ENCODE measurements at places on chromosomes 11 and 22. TPM values are rescaled to one million over a fixed set of nuclear protein-coding genes. Genes with fewer than 3 reads are reported as not detected.
A peak's percentile ranks its signal among the peaks of the same experiment; 100 is the strongest.

- no peaks in the 10 kb centered on the region for H3K4me1 ChIP-seq
- no peaks in the 10 kb centered on the region for H3K27me3 ChIP-seq
- H3K27ac ChIP-seq: no peak overlapping the region
- no peak for DNase-seq
Observed at GRCh38 chr22:41779929-41780505, 20.5 kb upstream of the CCDC134 start.

DNA sequence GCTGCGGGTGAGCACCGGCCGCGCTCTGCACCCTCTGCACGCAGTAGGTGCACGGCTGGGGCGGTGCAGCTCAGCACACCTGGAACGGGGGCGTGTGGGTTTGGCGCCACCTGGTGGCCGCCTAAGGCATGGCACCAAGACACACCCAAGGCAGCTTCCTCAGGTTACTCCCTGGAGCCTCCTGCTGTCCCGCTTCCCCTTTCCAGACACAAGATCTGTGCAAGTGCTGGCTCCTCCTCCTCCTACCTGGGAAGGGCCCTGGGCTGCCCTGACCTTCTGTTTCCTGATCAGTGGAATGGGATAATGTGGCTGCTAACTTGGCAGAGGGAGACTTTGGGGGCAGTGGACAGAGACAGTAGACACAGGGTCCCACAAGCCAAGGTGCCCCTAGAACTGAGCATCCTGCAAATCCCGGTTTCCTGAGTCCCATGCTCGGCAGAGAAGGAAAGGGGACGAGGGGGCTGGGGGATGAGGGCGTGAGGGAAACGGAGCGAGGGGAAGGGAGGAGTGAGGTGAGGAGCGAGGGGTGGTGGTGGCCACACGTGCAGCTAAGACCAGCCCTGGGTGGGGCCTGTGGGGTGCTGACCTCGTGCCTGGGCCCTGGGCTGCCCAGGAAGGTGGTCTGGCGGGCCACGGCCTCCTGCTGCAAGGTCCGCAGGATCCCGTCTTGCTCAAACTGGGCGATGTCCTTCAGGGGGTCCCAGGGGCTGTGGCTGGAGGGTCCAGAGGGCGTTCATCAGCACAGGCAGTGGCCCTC is 34.8 kb upstream of the CARS1 start:
- H3K4me1 ChIP-seq: peaks cover 15% of the 10 kb centered on the region
- H3K27ac ChIP-seq: no peak overlapping the region
- peak; percentile 57 for DNase-seq
- peaks cover 23% of the 10 kb centered on the region for H3K36me3 ChIP-seq
- H3K4me3 ChIP-seq: no peak overlapping the region

DNA sequence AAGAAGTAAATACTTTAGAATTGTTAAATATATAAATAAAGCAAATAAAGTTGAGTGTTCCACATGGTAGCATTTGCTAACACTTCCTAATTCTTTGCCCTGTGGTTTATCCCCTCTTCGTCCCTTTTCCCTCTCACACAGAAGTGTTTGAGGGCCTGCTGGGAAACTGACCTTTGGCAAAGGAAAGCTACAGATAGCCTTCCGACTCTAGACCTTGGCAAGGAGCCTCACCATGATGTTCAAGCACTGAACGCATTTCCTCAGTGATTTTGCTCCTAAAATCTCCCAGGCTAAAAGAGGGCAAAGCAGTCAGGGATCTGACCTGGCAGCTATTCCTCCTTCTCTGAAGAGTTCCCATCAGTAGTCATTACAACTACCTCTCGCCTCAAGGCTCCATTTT is 52.5 kb upstream of the HORMAD2 start:
- H3K27me3 ChIP-seq: no peaks in the 10 kb centered on the region
- no peak overlapping the region for H3K4me3 ChIP-seq
- peaks cover 60% of the 10 kb centered on the region for H3K36me3 ChIP-seq
- DNase-seq: no peak
- no peak overlapping the region for H3K27ac ChIP-seq

DNA sequence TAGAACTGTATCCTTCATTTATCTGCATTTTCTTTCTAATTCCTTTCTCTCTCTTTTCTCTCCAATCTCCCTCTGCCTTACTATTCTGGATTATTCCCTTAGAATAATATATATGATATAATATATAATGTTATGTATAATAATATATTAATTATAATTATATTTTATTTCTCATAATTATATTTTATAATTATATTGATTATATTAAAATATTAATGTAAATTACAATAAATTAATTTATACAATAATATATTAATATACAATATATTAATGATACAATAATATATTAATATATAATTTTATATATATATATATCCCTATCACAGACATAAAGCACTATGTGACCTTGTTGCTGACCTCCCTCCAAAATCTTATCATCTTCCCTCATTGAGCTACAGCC is 661.3 kb upstream of the CHORDC1 start:
- H3K27ac ChIP-seq: no peak overlapping the region
- no peak overlapping the region for H3K4me3 ChIP-seq
- H3K27me3 ChIP-seq: no peaks in the 10 kb centered on the region
- H3K36me3 ChIP-seq: no peaks in the 10 kb centered on the region
- H3K4me1 ChIP-seq: no peaks in the 10 kb centered on the region
- no peak for DNase-seq

DNA sequence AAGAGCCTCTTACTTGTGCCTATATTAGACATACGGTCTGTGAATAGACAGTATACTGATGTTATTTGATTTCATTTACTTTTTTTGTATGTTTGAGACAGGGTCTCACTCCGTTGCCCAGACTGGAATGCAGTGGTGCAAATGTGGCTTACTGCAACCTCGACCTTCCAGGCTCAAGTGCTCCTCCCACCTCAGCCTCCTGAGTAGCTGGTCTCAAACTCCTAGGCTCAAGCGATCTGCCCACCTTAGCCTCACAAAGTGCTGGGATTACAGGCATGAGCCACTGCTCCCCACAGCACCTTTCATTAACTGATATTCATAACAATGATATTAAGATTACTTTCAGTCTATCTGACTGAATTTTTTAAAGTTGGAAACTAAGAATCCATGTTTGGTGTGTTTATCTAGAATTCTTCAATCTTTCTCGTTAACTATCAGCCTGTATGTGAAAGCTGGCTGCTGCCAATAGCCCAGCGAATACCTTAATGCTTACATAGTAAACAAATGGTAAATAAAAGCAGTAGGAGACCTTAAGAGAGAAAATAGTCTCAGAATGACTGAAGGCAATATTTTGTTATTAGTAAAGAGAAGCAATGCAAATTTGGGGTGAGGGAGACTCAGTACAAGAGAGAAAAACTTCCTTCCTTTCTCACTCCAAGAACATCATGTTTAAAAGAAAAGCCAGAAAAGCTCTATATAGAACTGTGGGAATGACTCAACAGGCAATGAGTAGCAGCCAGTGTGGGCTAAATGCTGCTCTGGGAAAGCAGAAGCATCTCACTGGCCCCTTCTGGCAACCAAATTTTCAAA is 101.9 kb downstream of the MRTFA start:
- no peaks in the 10 kb centered on the region for H3K36me3 ChIP-seq
- H3K27me3 ChIP-seq: no peaks in the 10 kb centered on the region

GRCh38 chr11:2799881-2800654 is 85.5 kb downstream of the CDKN1C start:
- H3K27me3 ChIP-seq: peaks cover 4% of the 10 kb centered on the region
- no peaks in the 10 kb centered on the region for H3K36me3 ChIP-seq

GRCh38 chr11:45754261-45754709 is 50.7 kb upstream of the SLC35C1 start:
- H3K4me3 ChIP-seq: no peak overlapping the region
- peaks cover 13% of the 10 kb centered on the region for H3K4me1 ChIP-seq
- peaks cover 5% of the 10 kb centered on the region for H3K27me3 ChIP-seq
- no peak for DNase-seq
- no peaks in the 10 kb centered on the region for H3K36me3 ChIP-seq

GRCh38 chr11:86050196-86050709 is 18.6 kb downstream of the PICALM start:
- H3K27me3 ChIP-seq: no peaks in the 10 kb centered on the region
- no peaks in the 10 kb centered on the region for H3K4me1 ChIP-seq
- no peak overlapping the region for H3K27ac ChIP-seq
- DNase-seq: peak; percentile 51

DNA sequence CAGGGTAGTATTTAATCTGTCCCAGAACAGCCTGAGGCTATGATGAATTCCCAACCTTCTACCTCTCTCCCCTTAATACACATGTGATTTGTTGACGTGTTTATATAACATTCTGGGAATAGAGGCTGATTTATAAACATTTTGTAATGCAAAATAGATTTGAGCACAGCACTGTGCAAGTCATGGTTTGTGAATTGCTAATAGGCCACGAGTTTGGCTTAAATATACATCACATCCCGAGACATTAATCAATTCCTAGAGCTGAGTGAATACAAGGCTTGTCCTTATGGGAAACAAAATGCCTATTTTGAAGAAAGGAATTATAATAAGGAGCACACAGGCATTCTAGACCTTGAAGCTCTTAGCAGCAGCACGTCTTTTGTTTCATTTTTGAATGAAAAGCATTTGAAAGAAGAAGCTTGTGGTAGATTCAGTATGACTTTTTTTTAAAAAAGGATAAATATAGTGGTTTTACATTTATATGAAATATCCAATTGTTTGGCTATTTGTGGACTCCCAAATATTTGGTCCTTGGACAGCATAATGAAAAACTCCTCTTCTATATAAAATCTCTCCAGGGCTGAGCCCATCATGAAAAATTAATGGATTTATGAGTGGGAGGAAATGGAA is 116.4 kb downstream of the SLC17A6 start:
- H3K27ac ChIP-seq: no peak overlapping the region
- no peak overlapping the region for H3K4me3 ChIP-seq
- H3K27me3 ChIP-seq: no peaks in the 10 kb centered on the region
- no peak for DNase-seq

DNA sequence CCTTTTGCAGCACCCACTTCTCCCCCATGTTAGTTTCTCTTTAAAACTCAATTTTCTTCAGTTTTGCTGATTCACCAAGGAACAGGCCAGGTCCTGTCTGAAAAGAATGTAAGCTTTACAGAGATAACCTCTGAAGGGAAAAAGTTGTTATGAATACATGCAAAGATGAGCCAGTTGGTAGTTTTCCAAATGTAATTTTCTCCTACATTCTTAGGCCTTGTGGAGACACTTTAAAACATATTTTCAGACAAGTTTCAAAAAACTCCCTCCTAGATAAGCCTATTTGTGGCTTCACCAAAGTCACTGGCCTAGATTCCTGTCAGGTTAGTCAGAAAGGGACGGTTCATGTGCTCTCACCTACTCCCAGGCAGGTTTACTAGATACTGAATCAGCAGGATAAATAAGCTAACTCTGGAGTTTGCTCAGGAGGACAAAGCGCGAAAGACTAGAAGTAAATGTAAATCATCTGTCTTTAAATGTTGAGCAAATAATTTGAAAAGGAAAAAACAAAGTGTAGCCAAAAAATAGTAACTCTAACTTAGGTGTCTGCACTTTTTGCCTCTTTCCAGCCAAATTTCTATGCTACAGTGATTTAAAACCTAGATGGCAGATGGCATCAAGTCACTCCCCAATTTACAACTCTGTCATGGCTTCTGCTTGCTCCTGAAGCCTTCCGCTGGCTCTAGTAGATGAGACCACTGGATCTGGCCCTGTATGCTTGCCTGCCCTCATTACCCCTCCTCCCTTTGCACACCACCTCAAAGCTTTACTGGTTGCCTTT is 4.9 kb upstream of the ATP6V1E1 start:
- H3K27me3 ChIP-seq: no peaks in the 10 kb centered on the region
- no peaks in the 10 kb centered on the region for H3K36me3 ChIP-seq
- no peak overlapping the region for H3K27ac ChIP-seq

GRCh38 chr11:12772324-12772723 is 98.1 kb downstream of the TEAD1 start:
- no peak overlapping the region for H3K4me3 ChIP-seq
- peaks cover 35% of the 10 kb centered on the region for H3K4me1 ChIP-seq
- peaks cover 3% of the 10 kb centered on the region for H3K36me3 ChIP-seq
- H3K27me3 ChIP-seq: no peaks in the 10 kb centered on the region
- H3K27ac ChIP-seq: no peak overlapping the region

GRCh38 chr11:100709233-100709957 is 22.3 kb downstream of the ARHGAP42 start:
- peak overlapping the region; percentile 78 for H3K27ac ChIP-seq
- H3K4me3 ChIP-seq: no peak overlapping the region
- H3K36me3 ChIP-seq: no peaks in the 10 kb centered on the region
- peak; percentile 82 for DNase-seq
- H3K4me1 ChIP-seq: peaks cover 4% of the 10 kb centered on the region

DNA sequence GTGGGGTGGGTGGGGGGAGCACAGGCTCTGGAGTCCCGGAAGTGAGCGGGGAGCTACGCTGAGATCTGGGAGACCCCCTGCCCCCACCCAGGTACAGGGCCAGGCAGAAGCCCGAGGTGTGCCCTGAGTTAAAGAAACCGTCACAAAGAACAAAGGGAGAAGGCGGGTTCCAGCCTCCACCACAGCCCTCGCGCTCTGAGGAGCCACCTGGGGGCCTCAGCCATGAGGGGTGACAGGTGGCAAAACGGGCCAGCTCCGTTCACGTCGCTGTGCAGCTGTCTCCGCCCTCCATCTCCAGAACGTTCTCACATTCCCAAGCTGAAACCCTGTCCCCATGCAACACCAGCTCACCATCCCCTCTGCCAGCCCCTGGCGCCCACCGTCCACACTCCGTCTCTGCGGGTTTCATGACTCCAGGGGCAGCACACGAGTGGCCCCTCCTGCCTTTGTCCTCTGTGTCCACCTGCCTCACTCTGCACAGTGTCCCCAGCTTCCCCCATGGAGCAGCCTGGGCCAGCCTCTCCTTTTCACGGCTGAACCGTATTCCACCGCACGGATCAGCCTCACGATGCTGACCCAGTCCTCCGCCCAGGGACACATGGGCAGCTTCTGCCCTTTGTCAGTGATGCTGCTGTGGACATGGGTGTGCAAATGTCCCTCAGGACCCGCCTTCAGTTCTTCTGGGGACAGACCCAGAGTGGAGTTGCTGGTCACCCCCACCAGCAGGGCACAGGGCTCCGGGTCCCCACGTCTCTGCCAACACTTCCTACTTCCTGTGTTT is 1.7 kb upstream of the MUC5B start:
- H3K27me3 ChIP-seq: peaks cover 10% of the 10 kb centered on the region
- DNase-seq: no peak
- no peak overlapping the region for H3K4me3 ChIP-seq
- H3K36me3 ChIP-seq: no peaks in the 10 kb centered on the region

- H3K27me3 ChIP-seq: no peaks in the 10 kb centered on the region
- H3K36me3 ChIP-seq: no peaks in the 10 kb centered on the region
- peaks cover 4% of the 10 kb centered on the region for H3K4me1 ChIP-seq
- no peak overlapping the region for H3K4me3 ChIP-seq
Observed at GRCh38 chr11:7413961-7414915, 71.1 kb upstream of the OLFML1 start.

- peaks cover 17% of the 10 kb centered on the region for H3K27me3 ChIP-seq
- no peaks in the 10 kb centered on the region for H3K36me3 ChIP-seq
- no peak overlapping the region for H3K4me3 ChIP-seq
- no peak overlapping the region for H3K27ac ChIP-seq
- peaks cover 7% of the 10 kb centered on the region for H3K4me1 ChIP-seq
Observed at GRCh38 chr11:131687291-131688047, 317.1 kb downstream of the NTM start.

PKNOX2 gene
- 11.5 TPM for total RNA-seq

OTOG gene
- total RNA-seq: under 0.01 TPM

LRP4 gene
- 11.1 TPM for total RNA-seq

OR52H1 gene
- total RNA-seq: 0.22 TPM

INPP5J gene
- total RNA-seq: 0.35 TPM

TRPC6 gene
- 19.2 TPM for total RNA-seq

PATE2 gene
- 0.13 TPM for total RNA-seq

SMIM35 gene
- total RNA-seq: under 0.01 TPM

POTEH gene
- not detected for total RNA-seq

OR2AT4 gene
- total RNA-seq: not detected

ANO1 gene
- total RNA-seq: 5.8 TPM

DGCR6 gene
- 22.5 TPM for total RNA-seq

ARCN1 gene
- 86.4 TPM for total RNA-seq

XKR3 gene
- total RNA-seq: not detected

TH gene
- 0.58 TPM for total RNA-seq
